ENCODE measurements at places on chromosomes 1 and 21.

- no peak for DNase-seq
These were observed at the start of gene F5 for GRCh38 chr1:169586395-169587255. Gene F5, minus strand, starts transcription at chr1:169586481. Its CDS starts 95 bp downstream, at chr1:169586386.

- no peak for DNase-seq
These were observed 17.6 kb downstream of the ESRRG start for GRCh38 chr1:216705676-216706075.

GRCh38 chr1:81305997-81306452 lies 494.7 kb upstream of the ADGRL2 start:
- peak; percentile 47 for DNase-seq

GRCh38 chr1:84390226-84390625 lies 8.1 kb upstream of the DNASE2B start:
- DNase-seq: no peak

GRCh38 chr1:234756066-234756774 lies 146.2 kb upstream of the IRF2BP2 start:
- DNase-seq: no peak

DNA sequence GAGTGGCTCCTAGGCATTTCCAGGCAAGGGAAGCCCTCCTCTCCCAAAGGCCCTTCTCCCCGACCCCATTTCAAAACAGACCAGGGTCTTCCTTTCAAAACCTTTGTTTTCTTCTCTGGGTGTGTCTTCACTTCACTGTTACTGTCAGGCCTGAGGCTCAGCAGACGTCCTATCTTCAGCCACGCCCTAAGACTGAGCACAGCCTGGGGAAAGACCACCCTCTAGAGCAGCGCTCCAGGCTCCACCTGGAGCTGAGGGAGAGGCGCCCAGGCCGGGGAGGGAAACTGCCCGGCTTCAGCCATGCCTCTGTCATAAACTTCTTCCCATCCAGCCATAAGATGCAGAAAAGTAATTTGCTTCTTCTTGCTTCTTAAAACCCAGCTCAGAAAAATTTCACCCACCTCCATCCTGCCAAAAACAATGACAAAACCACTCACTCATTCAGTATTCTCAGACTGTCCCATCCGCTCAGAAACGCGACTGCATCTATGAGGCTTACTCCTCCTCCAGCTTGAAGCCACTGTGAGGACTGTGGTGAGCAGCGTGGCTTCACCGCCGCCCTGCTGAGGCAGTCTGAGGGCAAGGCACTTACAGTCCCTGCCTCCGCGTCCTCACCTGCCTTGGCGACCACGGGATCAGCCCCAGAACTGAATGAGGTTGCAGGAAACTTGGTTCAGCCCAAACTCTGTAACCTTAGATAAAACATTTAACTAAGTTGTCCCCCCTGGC lies 36.1 kb downstream of the VN1R5 start:
- DNase-seq: no peak

DNA sequence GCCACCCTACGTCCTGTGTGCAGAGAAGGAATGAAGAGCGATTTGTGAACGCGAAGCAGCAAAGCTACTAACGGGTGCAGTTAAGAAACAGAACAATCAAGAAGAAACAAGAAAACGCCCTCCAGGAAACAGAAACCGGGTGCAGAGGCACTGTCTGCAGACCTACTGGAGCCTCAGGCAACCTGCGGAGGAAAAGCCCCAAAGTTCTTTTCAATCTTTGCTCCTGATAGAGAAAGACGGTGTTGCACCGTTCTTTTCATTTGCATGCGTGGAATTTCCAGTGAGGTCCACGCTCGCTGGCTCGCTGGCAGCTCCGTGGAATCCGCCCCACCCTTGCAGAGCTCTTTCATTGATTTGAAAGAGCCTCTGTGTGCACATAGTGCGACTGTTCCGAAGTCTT lies 37.0 kb upstream of the PDE9A start:
- DNase-seq: no peak

DNA sequence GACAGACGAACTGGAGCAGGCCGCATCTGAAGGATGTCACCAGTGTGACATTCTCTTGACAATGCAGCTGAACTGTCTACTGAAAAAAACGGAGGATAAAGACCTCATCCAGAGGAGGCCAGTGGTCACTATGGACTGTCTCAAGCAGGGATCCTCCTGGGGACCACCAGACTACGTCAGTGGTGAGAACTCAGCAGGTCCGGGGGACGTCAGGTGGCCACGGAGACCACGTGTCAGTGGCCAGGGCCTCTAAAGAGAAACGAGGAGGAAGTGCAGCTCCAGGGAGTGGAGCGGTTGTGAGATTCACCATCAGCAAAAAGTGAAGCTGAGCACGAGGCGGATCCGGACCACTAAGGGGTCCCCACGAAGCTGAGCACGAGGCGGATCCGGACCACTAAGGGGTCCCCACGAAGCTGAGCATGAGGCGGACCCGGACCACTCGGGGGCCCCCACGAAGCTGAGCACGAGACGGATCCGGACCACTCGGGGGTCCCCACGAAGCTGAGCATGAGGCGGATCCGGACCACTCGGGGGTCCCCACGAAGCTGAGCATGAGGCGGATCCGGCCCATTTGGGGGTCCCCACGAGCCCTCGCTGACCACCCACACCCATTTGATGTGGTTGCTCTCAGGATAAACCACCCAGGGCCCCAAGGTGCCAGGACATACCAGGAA lies 13.5 kb upstream of the TMEM240 start:
- DNase-seq: no peak

GRCh38 chr1:79603843-79604242 lies 597.3 kb upstream of the ADGRL4 start:
- no peak for DNase-seq

DNA sequence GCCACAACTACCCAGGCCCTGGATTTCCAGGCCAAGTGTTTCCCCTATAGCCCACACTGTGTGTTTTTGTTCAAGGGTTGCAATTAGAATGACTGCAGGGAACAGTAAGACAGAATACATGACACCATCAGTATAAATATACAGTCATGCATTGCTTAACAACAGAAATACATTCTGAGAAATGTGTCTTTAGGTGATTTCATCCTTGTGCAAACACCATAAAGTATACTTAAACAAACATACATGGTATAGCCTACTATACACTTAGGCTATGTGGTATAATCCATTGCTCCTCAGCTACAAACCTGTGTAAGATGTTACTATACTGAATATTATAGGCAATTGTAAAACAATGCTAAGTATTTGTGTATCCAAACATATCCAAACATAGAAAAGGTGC lies 7.5 kb upstream of the SLC44A5 start:
- no peak for DNase-seq

GRCh38 chr1:22371408-22371807 lies 80.2 kb upstream of the ZBTB40 start:
- no peak for DNase-seq

- DNase-seq: no peak
These were observed 176.8 kb downstream of the FAF1 start for GRCh38 chr1:50783286-50783685.

DNA sequence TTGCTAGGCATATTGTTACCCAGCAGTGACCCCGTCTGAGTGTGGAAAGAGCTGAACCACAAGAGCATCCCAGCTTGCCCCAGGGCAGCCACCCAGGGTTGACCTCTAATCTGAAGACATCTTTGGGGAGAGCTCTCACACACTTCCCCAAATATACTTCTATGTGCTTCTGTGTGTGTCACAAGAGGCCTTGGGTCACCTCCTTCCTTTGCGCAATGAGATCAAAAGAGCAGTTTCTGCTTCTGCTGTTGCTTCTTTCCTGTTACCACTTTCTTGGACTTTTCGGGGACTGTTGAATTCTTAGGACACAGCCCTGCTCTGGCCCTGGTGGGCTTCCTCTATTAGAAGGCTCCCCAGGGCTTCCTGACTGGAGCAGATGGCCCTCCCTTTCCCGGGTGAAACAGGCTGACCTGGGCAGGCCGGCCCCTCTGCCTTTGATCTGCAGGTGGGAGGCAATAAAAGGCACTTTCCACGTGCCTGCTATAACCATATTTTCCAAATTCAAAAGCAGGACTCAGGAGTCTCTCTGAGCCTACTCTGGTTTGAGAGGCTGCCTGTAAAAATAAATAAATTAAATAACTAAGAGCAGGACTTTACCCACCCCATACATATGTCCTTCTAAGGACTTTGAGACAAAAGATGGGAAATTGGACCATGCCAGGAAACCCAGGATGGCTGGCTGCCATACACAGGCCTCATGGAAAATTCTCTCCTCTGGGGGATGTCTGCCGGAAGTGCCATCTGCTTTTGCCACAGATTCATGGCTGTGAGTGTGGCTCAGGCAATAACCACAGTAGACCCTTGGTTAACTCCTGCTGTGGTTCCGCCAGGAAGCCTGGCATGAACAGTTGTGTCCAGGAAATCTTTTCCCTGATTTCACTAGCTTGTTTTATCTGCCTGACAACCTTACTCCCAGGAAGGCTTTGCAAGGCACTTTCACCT lies 28.3 kb upstream of the RCSD1 start:
- no peak for DNase-seq

DNA sequence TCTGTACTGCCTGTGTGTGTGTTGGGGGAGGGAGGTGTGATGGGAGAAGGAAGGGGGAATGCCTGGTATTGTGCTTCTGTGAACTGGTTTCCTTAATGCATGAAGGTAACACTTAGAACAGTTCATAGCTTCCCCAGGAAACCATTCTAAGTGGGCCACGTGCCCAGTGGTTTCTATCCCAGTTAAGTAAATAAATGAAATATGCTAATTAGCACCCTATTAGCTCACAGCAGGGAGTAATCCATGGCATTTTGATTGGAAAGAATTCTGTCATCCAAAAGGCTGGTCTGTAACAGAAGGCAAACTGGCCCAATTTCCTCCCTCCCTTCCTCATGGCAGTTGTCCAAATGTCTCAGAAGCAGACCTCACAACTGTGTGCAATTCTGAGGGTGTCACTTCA lies 199.3 kb downstream of the TTLL7 start:
- DNase-seq: no peak

DNA sequence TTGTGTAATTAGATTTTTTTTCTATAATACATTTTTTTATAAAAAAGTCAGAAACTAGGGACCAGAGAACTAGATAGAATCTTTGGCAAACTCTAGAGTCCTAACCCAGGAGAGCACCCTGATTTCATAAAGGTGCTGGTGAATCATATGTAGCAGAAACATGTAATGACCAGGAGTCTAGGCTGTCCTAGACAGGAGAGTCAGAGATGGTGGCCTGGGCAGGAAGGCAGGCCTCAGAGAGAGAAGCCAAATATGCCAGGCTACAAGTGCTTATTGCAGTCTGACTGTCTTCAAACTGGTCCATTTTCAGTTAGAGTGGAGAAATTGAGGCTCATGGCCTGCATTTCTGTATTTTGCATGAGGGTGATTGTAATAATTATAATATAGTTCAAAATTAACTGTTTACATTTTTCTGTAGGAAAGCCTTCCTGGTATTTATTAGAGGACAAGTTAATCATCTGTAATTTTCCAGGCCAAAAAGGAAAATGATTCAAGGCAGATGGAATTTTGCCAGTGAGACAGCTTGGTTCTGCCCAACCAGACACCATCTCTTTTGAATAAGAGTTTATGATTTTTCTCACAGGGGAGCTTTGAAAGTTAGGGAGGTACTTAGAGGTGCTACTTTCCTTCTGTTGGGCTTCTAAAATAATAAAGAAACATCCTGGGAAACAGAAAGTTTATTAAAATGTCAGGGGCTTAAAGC lies 129.8 kb downstream of the S1PR1 start:
- DNase-seq: no peak

DNA sequence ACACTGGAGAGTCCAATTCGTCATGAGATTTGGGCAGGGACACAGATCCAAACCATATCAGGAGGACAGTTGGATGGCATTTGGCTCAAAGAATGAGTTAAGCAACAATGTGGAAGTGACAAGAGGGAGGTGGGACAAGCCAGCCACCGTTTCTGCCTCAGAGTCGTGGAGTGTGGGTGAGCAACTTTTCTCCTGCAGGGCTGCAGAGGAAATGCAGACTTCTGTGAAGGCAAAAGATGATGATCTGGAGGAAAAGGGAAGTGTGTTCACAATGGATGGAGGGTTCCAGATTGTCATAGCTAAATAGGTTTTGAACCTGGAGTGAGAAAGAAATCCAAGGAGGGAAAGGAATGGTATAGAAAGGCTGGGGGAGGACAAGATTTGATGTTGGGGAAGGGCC lies 16.4 kb upstream of the KANK4 start:
- DNase-seq: no peak

DNA sequence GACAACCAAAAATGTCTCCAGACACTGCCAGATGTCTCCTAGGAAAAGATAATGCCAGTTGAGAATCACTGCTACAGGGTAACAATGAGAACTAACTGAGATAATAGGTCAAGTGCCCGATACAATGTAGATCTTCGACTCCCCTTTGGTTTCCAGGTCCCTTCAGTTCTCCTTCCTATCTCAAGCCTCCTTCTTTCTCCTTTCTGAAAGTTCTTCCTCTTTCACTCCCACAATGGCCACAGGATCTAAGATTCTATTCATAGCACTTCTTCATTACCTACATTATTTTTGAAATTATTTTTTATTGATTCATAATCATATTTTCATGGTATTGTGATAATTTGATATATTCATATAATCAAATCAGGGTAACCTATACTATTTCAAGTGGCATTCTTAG lies 6.3 kb downstream of the PFDN2 start:
- no peak for DNase-seq

- DNase-seq: no peak
These were observed 82.5 kb downstream of the PDE9A start for GRCh38 chr21:42735944-42736343.

GRCh38 chr1:30911059-30911954 lies 2.7 kb upstream of the SDC3 start:
- peak; percentile 75 for DNase-seq

DNA sequence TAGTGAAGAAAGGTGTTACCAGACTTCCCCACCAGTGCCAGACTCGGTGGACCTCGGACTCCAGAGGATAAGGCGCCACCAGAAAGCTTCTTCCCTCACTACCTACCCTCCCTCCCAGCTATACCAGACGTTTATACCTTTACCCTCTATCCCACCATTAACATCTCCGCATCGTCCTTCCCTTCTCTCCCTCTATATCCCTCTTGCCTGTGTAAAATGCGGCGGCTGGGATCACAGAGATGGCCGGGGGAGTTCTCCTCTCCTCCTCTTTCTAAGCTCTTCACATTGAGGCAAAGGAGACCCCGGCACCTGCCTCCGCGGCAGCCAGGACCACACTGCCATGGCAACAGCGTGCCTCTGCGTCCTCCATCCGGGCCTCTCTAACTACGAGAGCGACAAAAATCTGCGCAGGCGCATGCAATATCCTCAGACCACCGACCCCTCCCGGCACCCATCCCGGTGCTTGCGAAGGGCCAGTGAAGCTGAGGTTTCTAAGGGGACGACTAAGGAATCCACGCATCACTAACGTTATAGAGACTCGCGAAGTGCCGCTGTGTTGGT lies at the start of gene CCDC181:
Gene CCDC181 (minus strand): TSS at position 394 of the 561 bp plus-strand sequence. CDS start 2,547 bp downstream, outside the sequence.
- peak; percentile 71 for DNase-seq

GRCh38 chr1:100927276-100927675 lies 31.4 kb downstream of the SLC30A7 start:
- no peak for DNase-seq

GRCh38 chr21:30234643-30235042 lies 18.7 kb upstream of the CLDN8 start:
- DNase-seq: no peak

Measured in right renal pelvis (tissue), 4 donors.